ENCODE measurements at places on chromosomes 3 and 15. TPM values are rescaled to one million over a fixed set of nuclear protein-coding genes. Genes with fewer than 3 reads are reported as not detected.
A peak's percentile ranks its signal among the peaks of the same experiment; 100 is the strongest.

GRCh38 chr3:16794257-16794656, 90.5 kb upstream of the PLCL2 start:
- H3K27me3 ChIP-seq: no peaks in the 10 kb centered on the region
- H3K4me1 ChIP-seq: peaks cover 24% of the 10 kb centered on the region
- no peak overlapping the region for H3K27ac ChIP-seq

- H3K27me3 ChIP-seq: no peaks in the 10 kb centered on the region
- peak overlapping the region; percentile 0 for H3K27ac ChIP-seq
- peaks cover 39% of the 10 kb centered on the region for H3K4me1 ChIP-seq
- H3K4me3 ChIP-seq: no peak overlapping the region
- no peaks in the 10 kb centered on the region for H3K36me3 ChIP-seq
Observed at GRCh38 chr15:71687902-71688508, 122.3 kb upstream of the NR2E3 start.

- no peaks in the 10 kb centered on the region for H3K36me3 ChIP-seq
- no peak for DNase-seq
- peaks cover 40% of the 10 kb centered on the region for H3K4me1 ChIP-seq
- peak overlapping the region; percentile 20 for H3K4me3 ChIP-seq
Observed at GRCh38 chr3:152197451-152197850, 71.3 kb upstream of the MBNL1 start.

DNA sequence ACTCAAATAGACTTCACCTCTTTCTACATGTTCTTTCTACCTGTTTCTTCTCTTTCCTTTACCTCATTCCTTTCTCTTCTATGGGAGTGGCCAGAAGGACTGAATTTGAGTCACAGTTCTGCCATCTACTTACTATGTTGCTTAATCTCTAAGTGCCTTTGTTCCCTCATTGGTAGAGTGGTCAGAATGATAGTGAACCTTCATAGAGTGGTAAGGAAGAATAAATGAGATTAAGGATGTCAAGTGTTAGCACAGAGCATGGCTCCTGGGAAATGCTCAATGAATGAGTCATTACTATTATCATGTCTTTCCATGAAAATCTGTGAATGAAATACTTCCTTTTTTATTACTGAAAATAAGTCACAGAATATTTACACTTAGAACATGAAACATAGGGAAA, 17.5 kb downstream of the TMEM207 start:
- no peaks in the 10 kb centered on the region for H3K4me1 ChIP-seq
- DNase-seq: no peak
- H3K4me3 ChIP-seq: no peak overlapping the region
- H3K27me3 ChIP-seq: no peaks in the 10 kb centered on the region
- no peaks in the 10 kb centered on the region for H3K36me3 ChIP-seq

Gene LYZL4
- not detected for total RNA-seq

GRCh38 chr15:82635798-82636197, 11.4 kb downstream of the CPEB1 start:
- no peak overlapping the region for H3K27ac ChIP-seq
- no peaks in the 10 kb centered on the region for H3K36me3 ChIP-seq
- no peak overlapping the region for H3K4me3 ChIP-seq

DNA sequence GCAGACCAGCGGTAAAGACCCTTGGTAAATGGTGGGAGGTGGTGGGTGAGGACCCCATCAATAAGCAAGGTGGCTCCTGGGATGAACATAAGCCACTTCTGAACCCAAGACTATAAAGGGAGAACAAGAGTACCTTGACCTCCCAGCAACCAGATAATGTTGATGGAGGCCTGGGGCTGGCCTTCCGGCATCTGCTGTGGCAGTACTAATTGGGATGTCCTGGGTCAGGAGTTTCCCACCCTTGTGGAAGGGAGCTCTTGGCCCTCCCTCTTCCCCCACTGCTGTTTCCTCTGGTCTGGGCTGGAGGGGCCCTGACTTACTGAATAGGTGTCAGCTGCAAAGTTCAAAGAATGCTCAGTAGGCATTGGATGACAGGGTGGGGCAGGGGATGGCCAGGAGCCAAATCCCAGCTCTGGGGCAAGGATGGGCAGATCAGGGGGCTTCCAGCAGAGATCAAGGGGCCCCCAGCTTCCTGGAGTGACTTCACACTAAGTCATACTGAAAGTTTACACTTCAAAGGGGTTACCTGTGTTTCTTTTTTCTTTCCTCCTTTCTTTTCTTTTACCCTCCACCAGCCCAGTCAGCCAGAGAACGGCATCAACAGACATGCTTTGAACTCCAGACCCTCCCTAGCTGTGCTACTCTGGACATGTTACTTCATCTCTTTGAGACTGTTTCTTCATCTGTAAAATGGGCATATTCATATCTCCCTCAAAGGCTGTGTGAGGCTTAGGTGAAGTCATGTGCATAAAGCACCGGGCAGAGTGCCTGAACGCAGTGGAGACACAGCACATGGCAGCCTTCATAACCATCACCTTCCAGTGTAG, 1.5 kb downstream of the RBP1 start:
- no peak overlapping the region for H3K4me3 ChIP-seq
- H3K27me3 ChIP-seq: no peaks in the 10 kb centered on the region
- H3K27ac ChIP-seq: peak overlapping the region; percentile 80
- H3K4me1 ChIP-seq: peaks cover 80% of the 10 kb centered on the region
- DNase-seq: no peak
- H3K36me3 ChIP-seq: no peaks in the 10 kb centered on the region

DNA sequence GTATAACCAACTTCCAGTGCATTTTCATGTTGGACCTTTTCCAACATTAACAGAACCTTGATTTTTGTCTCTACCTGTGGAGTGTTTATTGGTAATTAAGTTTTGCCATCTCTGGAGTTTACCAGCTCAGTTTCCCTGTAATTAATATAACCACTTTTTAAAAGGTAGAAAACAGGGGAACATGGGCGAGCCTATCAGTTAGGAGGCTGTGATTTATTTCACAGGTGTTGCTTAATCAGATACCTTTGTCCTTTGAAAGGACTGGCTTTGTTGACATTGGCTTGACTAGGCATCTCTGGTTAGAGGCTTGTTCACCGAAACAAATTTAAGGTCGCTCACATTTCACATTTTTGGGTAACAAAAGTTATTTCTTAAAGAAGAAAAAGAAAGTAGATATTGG, 622 bp downstream of the NAALADL2 start:
- no peaks in the 10 kb centered on the region for H3K27me3 ChIP-seq
- DNase-seq: no peak
- H3K36me3 ChIP-seq: no peaks in the 10 kb centered on the region

Gene CAPN3
- 6.0 TPM for total RNA-seq

DNA sequence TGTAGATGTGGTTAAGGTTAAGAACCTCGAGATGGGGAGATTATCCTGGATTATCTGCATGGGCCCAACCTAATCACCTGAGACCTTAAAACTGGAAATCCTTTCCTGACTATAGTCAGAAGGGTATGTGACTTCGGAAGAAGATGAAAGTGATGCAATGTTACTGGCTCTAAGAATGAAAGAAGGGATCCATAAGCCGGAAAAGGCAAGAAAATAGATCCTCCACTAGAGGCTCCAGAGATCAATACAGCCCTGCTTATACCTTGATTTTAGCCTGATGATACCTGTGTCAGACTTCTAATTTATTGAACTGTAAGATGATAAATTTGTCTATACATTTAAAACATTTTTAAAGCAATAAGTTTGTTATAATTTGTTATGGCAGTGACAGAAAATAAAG, 21.5 kb upstream of the GASK1A start:
- H3K4me3 ChIP-seq: no peak overlapping the region
- no peaks in the 10 kb centered on the region for H3K27me3 ChIP-seq
- H3K36me3 ChIP-seq: no peaks in the 10 kb centered on the region
- H3K4me1 ChIP-seq: no peaks in the 10 kb centered on the region
- no peak for DNase-seq
- no peak overlapping the region for H3K27ac ChIP-seq

Gene CNTN4
- total RNA-seq: 1.2 TPM

DNA sequence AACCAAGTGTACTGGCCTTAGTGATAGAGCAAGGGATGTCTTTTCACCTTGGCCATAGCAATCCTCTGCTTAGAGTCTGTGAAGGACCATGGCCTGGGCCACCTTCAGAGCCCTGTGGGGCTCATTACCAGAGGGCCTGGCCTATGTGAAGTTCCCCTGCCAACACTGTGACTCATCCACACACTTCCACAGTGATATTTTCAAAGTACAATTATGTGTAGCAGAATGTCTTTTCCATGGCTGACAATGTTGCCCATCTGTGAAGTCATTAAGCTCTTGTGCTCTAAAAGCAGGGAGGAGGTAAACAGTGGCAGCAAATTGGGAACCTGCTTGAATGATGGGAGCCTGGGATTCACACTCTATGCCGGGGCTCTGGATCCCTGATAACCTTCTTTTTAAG, 12.2 kb upstream of the CACNA1D start:
- no peak for DNase-seq
- no peak overlapping the region for H3K27ac ChIP-seq

Gene ERC2
- 0.99 TPM for total RNA-seq

DNA sequence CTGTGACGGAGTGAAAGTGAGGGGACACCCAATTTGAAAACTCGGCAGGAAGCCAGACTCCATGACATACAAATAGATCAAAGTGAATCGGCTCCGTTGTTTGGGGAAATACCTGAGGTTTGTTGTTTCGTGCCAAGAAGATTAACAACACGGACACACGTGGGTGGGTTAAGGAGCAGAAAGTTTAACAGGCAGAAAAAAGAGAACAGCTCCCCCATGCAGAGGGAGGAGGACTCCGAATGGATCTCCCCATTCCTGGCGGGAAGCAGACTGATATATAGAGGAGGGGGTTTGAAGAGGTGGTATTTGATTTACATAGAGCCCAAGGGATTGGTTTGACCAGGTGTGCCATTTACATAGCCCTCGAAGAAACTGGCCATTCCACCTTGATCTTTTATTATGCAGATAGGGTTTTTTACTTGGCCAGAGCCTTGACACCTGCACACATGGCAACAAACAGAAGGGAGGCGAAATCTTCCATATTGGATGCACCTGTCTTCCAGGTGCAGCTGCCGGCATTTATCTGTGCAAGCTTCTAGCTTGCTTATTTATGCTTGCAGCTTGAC, 4.8 kb upstream of the SACM1L start:
- H3K4me3 ChIP-seq: no peak overlapping the region
- no peak for DNase-seq
- no peak overlapping the region for H3K27ac ChIP-seq
- peaks cover 15% of the 10 kb centered on the region for H3K36me3 ChIP-seq

Gene P2RY13
- total RNA-seq: 0.96 TPM

Data from left ventricle myocardium inferior (tissue), 1 donor.